ENCODE measurements at places on chromosomes 7 and 10. TPM values are rescaled to one million over a fixed set of nuclear protein-coding genes. Genes with fewer than 3 reads are reported as not detected.

Gene KDM7A
- total RNA-seq = 13.0 TPM

Gene LRIT1
- not detected for total RNA-seq

Gene OR2A42
- total RNA-seq = 0.18 TPM

Gene RBP3
- total RNA-seq = not detected

Gene FAM131B
- total RNA-seq = 0.29 TPM

Gene CHST15
- 25.1 TPM for total RNA-seq

Gene CRYGN
- total RNA-seq = not detected

Gene PRKRIP1
- total RNA-seq = 82.6 TPM

Gene CDHR3
- 20.2 TPM for total RNA-seq

Gene FRAT1
- total RNA-seq = 1.8 TPM

Gene HMX3
- total RNA-seq = 0.37 TPM

Gene TMEM120A
- 75.3 TPM for total RNA-seq

Gene ECHDC3
- 0.58 TPM for total RNA-seq

Gene DNAH11
- total RNA-seq = under 0.01 TPM

Gene GPR85
- 1.7 TPM for total RNA-seq
